ENCODE measurements at places on chromosomes 13 and 19. TPM values are rescaled to one million over a fixed set of nuclear protein-coding genes. Genes with fewer than 3 reads are reported as not detected.

CACNG7 gene
- polyA plus RNA-seq, result 0.05 TPM

ZNF723 gene
- not detected for polyA plus RNA-seq

DHDH gene
- not detected for polyA plus RNA-seq

KCNRG gene
- polyA plus RNA-seq, result 0.27 TPM

CRX gene
- polyA plus RNA-seq, result not detected

Data from right cardiac atrium (tissue), 5 donors.